ENCODE measurements at places on chromosomes 4 and X. TPM values are rescaled to one million over a fixed set of nuclear protein-coding genes. Genes with fewer than 3 reads are reported as not detected.

RGN gene
- total RNA-seq: 11.4 TPM

VCX gene
- not detected for total RNA-seq

DRD5 gene
- 1.4 TPM for total RNA-seq

PCGF3 gene
- 74.4 TPM for total RNA-seq

RASGEF1B gene
- total RNA-seq: 140 TPM

ARR3 gene
- 9.8 TPM for total RNA-seq

S100P gene
- total RNA-seq: 0.27 TPM
